ENCODE measurements at places on chromosomes 7 and 10.
A peak's percentile ranks its signal among the peaks of the same experiment; 100 is the strongest.

DNA sequence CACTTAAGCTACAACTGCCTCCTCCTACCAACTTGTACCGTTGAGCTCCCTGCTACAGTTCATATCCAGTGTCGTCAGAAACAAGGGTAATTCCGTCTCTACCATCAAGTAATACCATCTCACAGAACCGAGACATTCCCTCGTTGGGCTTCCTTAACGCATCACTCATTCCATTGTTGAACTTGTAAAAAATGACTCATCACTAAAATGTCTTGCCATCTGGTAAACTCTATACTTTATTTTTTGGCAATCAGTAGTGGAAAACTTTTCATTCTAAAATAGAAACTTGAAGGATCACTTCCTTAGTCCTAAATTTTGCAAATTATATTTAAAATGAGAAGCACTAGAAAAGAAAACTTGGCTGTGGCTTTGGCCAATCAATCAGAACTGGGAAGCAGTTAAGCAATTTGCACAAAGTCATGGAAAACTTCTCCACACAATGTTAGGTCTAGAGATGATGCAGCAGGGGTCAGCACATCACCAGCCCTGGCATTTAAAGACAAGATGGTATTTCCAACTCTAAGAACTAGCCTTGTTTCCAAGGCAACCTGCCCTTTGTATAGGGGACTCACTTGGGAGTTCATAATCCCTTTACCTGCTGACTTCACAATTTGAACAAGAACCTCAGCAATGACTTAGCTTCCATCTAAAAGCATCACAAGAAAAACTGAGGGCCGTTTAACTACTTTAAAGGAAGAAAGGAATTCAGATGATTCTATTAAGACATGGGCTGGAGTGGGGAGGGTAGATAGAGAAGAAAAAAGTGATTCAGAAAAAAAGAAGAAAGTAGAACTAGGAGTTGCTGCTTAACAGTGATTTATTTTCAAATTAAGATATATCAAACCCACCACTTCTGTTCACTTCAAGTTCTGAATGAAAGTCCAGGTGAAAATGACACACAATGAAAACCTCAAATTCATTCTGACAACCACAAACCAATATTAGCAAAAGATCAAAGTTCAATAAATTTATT lies 288.1 kb downstream of the PARD3 start:
- DNase-seq: peak; percentile 95

DNA sequence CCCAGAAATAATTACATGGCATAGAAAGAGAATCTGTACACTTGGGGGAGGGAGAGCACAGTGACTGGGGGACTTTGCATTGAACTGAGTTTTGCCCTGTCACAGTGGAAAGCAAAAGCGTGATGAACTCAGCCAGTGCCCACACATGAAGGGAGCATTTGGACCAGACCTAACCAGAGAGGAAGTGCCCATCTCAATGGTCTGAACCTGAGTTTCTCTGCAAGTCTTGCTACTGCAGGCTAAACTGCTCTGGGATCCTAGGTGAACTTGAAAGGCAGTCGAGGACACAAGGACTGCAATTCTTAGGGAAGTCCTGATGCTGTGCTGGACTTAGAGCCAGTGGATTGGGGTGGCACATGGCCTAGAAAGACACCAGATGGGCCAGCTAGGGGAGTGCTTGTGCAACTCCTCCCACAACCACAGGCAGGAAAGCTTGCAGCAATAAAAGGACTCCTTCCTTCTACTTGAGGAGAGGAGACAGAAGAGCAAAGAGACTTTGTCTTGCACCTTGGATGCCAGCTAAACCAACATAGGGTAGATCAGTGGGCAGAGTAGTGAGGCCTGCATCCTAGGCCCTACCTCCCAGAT lies 259.0 kb downstream of the GRM8 start:
- DNase-seq: no peak

- DNase-seq: no peak
These were observed 25.1 kb downstream of the CDK14 start for GRCh38 chr7:90621125-90621746.

DNA sequence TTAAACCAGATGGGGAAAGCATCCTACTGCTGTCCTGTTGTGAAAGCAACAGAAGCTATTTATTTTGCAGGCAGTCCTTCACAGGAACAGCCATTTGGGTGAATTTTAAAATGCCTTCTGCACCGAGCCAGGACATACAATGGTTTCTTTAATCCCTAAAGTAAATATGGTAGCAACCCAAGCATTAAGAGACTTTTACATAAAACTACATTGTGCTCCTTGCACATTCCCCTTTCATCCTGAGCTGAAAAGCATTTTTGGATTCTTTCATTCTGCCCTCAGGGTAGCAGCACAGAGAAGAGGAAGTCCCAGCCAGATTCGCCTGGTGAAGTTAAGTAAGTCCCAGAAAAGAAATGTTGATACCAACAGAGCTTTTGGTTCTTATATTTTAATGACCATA lies 84.0 kb upstream of the FAM3C start:
- DNase-seq: peak; percentile 33

DNA sequence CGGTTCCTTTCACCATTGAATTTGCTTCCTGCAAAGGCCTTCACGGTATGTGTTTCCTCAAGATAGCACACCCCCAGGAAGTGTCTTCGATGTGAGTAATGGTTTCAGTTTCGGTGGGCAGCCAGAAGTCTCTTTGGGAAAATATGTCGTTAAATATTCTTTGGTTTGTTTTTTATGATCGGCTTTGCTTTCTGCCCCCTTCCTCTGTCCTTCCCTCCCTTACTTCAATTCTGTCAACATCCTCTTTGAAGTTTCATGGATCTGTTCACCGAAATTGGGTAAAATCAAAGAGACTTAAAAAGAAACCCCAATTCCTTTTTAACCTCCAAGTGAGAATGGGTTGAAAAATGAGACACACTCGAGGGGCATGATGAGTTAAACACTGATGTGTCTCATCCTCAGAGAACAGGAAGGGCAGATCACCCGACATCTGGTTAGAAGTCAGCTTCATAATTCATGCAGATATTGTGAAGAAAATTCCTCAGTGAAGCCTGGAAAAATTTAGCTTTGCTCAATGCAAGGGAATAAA lies 170.8 kb upstream of the HABP2 start:
- peak; percentile 79 for DNase-seq

DNA sequence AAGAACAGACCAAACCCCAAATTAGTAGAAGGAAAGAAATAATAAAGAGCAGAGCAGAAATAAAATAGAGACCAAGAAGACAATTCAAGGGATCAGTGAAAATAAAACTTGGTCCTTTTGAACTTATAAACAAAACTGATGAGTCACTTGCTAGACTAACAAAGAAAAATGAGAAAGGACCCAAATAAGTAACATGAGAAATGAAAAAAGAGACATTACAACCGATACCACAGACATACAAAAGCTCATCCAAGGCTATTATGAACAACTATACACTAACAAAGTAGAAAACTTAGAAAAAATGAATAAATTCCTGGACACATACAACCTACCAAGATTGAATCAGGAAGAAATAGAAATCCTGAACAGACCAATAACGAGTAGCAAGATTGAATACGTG lies 414.5 kb downstream of the HTR7 start:
- DNase-seq: no peak
